Fibroblast of pulmonary artery (primary cell): ENCODE measurements at places on chromosomes 5 and 9.

- DNase-seq: no peak
Measured at GRCh38 chr9:81566074-81566698, 123.2 kb downstream of the TLE1 start.

DNA sequence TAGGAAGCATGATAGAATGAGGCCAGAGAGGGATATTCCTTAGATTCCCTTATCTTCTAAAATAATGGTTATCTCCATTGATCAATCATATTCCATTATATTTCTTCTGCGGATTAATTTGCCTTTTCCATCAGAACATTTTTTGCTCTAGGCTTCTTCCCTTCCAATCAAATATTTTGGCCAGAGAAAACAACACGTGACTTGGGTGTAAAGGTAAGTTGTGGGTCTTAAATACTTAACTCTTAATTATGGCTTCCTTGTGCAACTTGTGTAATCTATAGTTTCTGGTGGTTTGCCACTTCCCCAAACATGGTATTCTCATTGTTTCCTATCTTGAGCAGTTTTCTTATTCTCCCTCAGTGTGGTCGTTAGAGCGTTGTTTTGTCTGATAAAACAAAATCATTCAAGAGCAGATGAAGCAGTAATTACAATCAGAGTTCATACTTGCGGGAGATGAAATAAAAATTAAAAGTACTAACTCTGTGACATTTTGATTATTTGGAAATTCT is 889.3 kb downstream of the MAT2B start:
- no peak for DNase-seq

- no peak for DNase-seq
Measured at GRCh38 chr5:10676224-10676623, 84.8 kb downstream of the DAP start.

DNA sequence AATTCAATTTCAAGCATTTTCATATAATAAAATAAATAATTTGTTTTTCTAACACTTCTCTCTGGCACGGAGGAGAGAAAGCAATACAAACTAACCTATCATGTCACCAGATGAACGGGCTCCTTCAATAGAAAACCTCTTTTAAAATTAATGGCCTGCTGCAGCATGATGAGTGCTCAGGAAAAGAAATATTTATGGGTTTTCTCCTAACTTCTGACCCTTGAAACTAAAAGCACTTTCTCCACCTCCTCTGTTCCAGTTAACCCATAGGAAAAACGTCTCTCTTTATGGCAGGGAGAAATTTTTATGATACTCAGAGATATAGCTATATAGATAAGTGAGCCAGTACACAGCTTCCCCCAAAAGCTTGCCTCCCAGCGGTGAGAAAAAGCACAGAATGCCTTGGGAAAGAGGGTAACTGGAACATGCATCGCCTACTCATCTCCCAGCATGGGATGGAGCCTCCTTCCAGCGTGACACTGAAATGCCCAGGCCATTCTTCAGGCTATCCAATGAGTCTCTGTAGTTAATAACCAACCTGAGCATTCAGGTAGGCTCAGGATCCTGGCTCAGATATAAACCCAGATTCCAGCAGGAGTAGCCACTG is 963.0 kb upstream of the DMAC1 start:
- DNase-seq: no peak

DNA sequence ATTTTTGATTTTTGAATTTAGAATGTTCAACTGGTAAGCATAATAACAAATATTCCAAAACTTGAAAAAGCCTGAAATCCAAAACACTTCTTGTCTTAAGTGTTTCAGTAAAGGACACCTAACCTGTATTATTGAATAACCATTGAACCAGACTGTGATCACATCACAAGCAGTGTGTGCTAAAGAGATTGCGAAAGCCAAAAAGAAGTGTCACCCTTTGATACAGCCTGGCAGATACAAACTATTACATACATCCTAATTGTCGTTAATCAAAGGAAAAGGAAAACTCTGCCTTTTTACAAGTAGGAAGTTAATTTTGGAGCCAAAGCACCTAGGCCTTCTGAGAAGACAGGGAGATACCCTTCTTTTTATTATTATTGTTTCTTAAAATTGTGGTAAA is 8.4 kb upstream of the FAM120AOS start:
- DNase-seq: no peak

DNA sequence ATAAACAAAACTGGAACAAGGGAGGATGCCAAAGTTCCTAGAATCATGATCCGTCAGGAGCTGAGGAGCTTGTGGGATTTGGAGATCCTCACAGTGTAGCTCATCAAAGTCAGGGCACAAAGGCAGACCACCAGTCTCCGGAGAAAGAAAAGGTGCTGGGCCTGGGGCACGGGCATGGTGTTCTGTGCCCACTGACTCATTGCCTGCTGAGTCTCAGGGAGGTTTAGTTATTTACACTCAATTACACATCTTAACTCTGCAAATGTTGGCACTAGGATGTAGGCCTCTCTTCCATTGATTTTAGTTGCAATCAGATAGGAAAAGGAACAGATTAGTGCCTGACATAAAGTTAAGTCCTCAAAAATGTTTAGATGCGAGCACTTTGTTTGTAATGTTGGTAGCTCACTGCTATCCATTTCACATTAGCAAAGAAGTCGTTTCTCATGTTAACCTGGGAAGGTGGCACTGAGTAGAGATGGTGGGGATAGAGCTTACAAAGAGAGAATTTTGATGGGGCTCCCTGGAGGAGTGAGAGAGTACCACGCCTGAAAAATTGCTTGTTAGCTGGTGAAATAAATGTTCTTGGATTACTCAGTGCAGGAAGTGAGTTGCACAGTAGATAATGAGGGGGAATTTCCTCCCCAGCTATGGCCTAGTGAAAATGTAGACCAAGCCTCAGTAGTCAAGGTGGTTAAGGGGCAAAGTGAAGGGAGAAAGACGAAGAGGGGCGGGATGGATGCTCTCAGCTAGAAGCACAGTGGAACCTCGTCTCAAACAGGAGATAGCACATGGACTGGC is 109.5 kb upstream of the CD180 start:
- DNase-seq: peak; percentile 65
